Esophagus muscularis mucosa (tissue), 4 donors: ENCODE measurements at places on chromosomes 1 and 21. TPM values are rescaled to one million over a fixed set of nuclear protein-coding genes. Genes with fewer than 3 reads are reported as not detected.

- no peak for DNase-seq
These were observed 34.9 kb downstream of the EPHA2 start for GRCh38 chr1:16120940-16121410.

DNA sequence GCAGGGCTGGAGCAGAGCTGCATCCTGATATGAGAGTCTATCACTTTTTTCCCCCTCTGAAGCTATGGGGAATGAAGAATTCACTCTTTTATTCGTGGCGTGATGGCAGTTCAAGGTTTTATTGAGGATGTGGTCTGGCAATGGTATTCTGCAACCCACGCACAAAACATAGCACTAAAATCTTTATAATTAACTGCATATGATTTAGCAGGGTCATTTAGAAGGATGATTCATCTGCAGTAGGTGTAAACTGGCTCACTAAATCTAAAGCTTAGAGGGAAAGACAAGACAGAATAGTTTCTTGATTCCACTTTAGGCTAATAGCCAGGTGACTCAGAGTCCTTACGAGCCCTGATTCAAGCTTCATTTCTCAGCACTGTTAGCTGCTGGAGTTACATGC lies 25.0 kb upstream of the CHRM3 start:
- no peak for DNase-seq

- no peak for DNase-seq
These were observed 97.1 kb downstream of the VAV3 start for GRCh38 chr1:107867897-107868296.

GRCh38 chr1:62800825-62801306 lies 16.9 kb downstream of the ATG4C start:
- DNase-seq = no peak

GRCh38 chr1:109782927-109783326 lies 19.2 kb upstream of the EPS8L3 start:
- no peak for DNase-seq

DNA sequence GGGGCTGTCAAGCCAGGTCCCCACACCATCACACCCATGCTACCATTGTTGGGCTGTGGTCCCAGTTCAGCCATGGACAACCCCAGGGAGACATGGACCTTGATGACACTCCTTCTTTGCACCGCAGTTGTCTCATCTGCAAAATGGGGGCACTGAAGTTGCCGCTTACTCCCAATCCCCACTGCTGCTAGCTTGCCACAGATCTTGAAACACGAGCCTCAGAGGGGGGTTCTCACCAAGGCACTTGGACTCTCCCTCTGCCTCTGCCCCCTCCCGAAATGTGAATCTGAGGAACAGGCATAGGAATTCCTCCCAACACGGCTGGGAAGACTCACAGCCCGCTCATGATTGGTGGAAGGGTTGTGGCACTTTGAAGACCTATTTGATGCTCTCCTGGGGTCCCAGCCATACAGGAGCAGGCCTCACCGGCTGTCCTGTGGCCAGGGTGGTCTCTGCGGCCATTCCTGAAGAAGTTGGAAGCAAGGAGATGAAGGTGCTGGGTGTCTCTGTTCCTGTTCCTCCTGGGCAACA lies 31.1 kb downstream of the RUNX3 start:
- DNase-seq = no peak

DNA sequence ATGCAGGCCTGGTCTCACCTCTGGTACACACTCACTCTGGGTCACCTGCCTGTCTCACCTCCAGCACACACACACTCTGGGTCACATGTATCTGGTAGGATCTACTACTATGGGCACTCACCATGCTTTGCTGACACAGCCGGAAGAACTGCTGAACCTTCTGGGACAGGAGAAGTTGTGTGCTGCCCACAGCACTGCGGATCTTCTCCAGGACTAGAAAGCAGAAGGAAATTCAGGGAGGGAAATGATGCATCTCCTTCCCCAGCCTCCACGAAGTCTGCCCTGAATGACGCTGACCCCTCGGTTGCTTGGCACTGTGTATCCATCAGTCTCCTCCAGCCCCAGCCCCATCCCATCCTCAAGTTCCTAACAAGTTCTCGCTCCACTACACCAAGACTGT lies 7.9 kb upstream of the SMIM12 start:
- no peak for DNase-seq

The GPR161 gene
- total RNA-seq = 23.5 TPM

The WNT3A gene
- not detected for total RNA-seq

The RNU1-3 gene
- total RNA-seq = not detected

The OR2W3 gene
- not detected for total RNA-seq

The VAV3 gene
- 4.0 TPM for total RNA-seq
